ENCODE measurements at places on chromosomes 1 and 21. TPM values are rescaled to one million over a fixed set of nuclear protein-coding genes. Genes with fewer than 3 reads are reported as not detected.

Gene CDA
- 0.50 TPM for total RNA-seq

Gene THEM4
- total RNA-seq: 24.0 TPM

Gene PROX1
- total RNA-seq: 0.03 TPM

Gene IGSF5
- total RNA-seq: not detected

Gene ITLN2
- not detected for total RNA-seq

Gene ASTN1
- not detected for total RNA-seq

Gene MRPL20
- total RNA-seq: 103 TPM

Gene AMPD2
- total RNA-seq: 191 TPM

Gene PCP4
- not detected for total RNA-seq

Gene HTR1D
- total RNA-seq: not detected

Gene OXCT2
- total RNA-seq: not detected

Gene SPATA17
- not detected for total RNA-seq

Gene GPR137B
- total RNA-seq: 7.4 TPM

Gene RABGAP1L
- 59.8 TPM for total RNA-seq

Gene KLF18
- not detected for total RNA-seq

Gene SPRR2A
- not detected for total RNA-seq

Gene PUM1
- 190 TPM for total RNA-seq

Gene CYYR1
- not detected for total RNA-seq

Gene GFI1
- total RNA-seq: 15.3 TPM

Gene PCSK9
- not detected for total RNA-seq

Gene ERICH3
- not detected for total RNA-seq

Gene DNAJB4
- total RNA-seq: 22.7 TPM

Gene LCE1B
- total RNA-seq: not detected

Gene GBP1
- 15.5 TPM for total RNA-seq

Gene TMEM200B
- not detected for total RNA-seq

Gene SLC35F3
- total RNA-seq: not detected

Gene PEAR1
- total RNA-seq: 0.20 TPM

Gene COL6A1
- 8.5 TPM for total RNA-seq

Gene IFNGR2
- 17.7 TPM for total RNA-seq

Gene EDN2
- not detected for total RNA-seq

Gene SLAMF6
- total RNA-seq: 6.3 TPM

Gene AMY1B
- not detected for total RNA-seq

Gene WNT3A
- 0.08 TPM for total RNA-seq

Gene OLIG2
- not detected for total RNA-seq

Gene BARHL2
- total RNA-seq: not detected

Gene S100A9
- 43.6 TPM for total RNA-seq
